ENCODE measurements at places on chromosomes 13 and 19.

DNA sequence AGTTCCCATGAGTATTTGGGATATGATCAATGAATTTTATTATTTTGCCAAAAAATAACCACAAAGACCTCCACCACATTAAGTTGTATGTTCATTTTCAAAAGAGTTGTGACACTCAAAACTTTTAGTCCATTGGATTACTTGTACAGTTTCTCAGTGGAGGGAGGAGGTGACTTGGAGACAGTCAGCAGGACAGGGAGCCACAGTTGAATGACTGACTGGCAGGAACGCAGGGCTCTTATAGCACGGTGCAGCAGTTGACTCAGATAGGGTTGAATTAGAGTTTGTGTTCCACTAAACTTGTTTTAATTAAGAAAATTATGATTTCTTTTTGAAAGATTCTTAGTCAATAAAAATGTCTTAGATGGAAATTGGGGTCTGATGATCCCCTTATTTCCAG lies 42.5 kb downstream of the TNFRSF19 start:
- no peak for DNase-seq

- no peak for DNase-seq
Observed at GRCh38 chr13:48401480-48401879, 11.4 kb downstream of the LPAR6 start.

DNA sequence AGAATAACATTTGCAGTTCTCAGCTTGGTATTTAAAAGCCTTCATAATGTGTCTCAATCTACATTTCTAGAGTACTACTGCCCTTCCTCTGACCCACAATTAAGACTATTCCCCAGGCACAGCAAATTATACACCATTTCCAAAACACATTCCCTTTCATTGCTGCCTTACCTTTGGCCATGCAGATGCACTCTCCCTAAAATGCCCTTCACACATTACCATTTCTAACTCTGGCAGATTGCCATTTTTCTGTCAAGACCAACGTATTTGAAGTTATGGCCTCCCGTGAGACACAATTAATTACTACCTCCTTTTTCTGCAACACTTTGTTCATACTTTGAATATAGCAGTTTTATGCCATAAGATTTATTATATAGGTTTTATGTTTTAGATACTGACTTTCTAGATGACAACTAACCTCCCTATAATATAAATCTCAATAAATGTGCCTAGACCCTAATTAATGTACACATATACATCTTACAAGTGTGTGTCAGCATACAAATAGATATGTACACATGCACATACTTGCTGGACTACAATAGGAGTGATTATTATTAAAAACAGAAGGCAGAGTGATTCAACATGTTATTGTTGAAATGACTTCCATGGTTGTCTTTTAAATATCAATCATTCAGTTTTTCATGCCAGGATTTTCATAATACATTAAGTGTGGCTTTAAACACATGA lies 2902.5 kb downstream of the PCDH9 start:
- no peak for DNase-seq

- no peak for DNase-seq
Observed at GRCh38 chr13:113398963-113399754, 35.2 kb upstream of the GRTP1 start.

DNA sequence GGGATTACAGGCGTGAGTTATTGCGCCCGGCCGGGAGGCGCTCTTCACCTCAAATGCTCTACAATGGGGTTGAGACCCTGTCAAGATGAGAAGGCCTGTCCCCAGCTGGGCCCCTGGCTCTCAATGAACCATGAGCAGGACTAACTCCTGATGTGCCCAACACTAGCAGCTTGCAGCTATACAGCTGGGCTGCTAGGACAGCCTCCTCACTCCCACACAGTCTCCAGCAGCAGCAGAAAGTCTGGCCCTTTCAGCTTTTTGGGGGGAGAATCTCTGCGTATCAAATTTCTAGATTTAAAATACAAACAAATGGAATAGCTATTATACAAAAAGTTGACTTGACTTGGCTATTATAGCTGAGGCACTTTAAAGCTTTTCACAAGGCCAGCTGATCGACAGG lies 30.2 kb downstream of the TMTC4 start:
- DNase-seq, result no peak

DNA sequence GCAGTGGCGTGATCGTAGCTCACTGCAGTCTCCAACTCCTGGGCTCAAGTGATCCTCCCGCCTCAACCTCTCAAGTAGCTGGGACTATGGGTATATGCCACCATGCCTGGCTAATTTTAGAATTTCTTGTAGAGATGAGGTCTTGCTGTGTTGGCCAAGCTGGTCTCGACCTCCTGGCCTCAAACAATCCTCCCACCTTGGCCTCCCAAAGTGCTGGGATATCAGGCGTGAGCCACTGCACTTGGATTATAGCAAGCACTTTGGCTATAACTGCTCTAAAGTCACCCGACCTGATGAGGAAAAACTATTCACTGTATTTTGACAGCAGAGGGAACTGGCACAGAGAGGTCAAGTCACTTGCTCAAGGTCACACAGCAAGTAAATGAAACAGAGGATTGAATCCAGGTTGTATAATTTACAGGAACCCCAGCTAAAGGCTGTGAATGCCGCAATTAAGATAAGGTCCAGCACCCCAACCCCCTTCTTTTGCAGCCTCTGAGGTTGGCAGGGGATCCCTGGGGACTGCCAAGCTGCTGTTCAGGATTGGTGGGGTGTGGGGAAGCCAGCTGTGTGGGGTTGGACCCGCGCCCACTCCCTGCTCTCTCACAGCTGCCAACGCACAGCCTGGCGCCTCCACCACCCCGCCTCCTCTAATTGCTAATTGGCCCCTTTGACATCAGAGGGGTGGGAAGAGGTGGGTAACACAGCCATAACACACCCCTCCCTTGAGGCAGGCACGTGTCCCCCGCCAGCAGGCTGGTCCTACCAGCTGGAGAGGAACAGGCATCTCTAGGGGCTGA lies 6.0 kb downstream of the TMIGD2 start:
- DNase-seq, result no peak
